Activated T-cell treated with anti-CD3 and anti-CD28 coated beads for 24 hours (primary cell): ENCODE measurements at places on chromosomes 3 and 15.

DNA sequence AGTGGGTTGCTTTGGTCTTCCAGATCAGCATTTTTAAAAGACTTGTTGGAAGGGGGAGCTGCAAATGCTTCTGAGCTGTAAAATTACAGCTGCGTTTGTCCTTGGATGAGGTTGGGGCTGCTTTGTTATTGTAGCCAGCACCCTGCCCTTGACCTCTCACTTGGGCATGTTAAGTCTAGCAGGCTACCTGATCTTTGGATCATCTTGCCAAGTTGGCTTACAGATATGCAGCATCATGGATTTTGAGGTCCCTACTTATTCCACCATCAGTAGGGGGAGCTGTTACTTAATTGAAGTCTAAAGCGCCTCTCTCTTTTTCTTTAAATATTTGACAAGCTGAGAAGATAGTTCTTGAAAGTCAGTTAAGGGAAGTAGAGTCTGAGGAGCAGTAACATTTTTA, 793.0 kb downstream of the MCTP2 start:
- no peak for DNase-seq

- no peak for DNase-seq
Observed at GRCh38 chr3:177421481-177421785, 224.2 kb upstream of the TBL1XR1 start.

DNA sequence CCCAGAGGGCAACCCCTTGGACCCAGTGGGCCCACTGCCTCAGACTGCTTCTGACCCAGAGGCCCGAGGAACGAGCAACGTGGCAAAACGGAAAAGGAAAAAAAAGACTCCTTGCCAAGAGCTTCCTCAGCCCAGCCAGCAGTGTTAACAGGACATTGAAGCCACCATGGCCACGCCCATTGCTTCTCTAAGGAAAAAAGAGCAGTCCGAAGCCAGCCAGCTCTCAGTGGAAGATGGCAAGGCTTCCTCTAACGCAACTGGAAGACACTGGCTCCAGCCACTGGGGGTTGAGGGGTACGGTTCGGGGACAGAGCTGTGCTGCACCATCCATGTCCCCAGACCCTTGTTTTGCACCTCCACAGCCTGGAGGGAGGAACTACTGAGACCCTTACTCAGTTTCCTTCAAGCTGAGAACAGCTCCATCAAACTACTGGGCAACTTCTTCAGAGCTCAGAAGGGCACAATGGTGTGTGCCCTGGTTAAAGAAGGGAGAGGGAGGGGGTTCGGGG, 10.7 kb downstream of the BMF start:
- no peak for DNase-seq

DNA sequence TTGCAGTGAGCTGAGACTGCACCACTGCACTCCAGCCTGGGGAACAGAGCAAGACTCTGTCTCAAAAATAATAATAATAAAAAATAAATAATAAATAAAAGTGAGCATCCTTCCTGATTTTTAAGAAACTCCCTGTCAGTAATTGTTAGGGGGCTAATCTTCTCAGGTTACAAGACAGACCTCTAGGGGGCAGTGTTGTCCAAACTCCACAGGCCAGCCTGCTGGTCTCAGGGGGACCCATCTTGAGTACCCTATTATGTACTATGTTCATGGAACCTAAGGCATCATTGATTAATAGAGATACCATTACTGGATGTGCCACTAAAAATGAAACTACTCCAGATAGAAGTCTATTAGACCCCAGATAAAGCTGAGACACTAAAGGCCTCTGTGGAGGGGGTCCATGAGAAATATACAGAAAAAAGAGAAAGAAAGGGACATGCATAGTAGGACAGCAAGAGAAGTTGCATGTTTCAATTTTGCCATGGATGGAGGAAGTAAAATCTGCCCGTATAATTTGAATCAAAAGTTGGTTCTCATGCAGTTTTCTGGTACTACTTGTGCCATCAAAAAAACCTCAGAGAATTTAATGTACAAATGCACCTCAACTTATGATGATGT, 85.5 kb upstream of the CDV3 start:
- DNase-seq = peak; percentile 41

DNA sequence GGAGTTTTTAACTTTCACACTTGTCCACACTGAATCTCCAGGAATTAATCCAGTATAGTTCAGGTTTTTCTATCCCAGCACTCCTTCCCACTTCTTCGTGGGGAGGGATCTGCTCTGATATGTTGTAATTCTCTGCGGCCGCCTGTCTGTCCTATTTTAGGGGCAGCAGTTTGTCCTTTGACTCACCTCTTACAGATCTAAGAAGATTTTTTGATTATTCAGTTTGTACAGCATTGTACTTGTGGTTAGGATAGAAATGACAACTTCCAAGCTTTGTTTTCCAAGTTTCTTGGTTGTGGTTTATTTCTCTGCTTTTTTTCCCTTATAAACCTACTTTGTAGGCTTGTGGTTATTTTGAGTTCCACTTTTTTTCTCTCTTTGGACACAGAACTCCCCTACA, 601.7 kb downstream of the SI start:
- DNase-seq = no peak

GRCh38 chr15:56948000-56948763, 29.7 kb downstream of the TCF12 start:
- no peak for DNase-seq
